ENCODE measurements at places on chromosomes 3 and 15.

- no peak for DNase-seq
Observed at GRCh38 chr3:62670351-62670750, 204.9 kb downstream of the CADPS start.

DNA sequence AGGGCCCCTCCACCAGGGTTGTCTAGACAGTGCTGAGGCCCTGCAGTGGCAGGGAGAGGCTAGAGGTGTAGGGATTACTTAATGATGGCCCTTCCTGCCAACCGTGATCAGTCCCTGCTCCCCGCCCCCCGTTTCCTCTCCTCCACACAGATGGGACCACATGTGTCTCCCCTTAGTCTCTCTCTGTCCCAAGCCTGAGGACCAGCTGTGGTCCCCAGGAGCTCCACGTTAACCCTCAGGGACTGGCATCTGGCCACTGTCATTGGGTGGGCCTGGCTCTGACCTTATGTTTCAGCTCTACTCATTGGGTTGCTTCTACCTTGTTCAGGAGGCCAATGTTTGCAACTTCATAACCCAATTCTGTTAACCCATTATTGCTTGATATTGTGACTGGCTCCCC, 6.0 kb upstream of the ALPK3 start:
- no peak for DNase-seq

DNA sequence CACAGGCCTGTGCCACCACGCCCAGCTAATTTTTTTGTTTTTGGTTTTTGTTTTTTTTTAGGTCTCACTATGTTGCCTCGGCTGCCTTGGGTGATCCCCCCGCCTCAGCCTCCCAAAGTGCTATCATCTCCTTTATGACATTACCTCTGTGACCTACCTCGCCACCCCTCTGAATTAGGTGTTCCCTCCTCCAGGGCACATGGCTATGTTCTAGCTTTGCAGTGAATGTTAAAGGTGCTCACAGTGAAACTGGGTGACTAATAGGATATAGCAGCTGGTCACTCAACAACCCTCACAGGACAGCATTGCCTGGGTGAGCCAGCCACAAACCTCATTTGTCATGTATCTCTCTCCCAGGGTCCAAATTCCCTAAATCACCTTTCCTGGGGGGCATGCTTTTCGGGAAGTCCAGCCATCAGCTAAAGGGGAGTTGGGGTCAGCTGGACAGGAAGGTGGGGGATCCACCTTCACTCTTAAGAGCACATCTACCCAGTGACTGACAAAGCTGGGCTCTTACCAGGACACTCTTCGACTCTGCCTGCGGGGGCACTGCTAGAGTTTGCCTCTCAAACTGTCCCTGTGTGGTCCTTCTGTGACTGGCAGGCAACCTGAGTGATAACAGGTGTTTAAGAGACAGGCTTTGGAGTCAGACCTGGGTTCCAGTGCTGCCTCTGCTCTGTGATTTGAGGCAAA, 1.6 kb upstream of the TTLL3 start:
- peak; percentile 42 for DNase-seq

DNA sequence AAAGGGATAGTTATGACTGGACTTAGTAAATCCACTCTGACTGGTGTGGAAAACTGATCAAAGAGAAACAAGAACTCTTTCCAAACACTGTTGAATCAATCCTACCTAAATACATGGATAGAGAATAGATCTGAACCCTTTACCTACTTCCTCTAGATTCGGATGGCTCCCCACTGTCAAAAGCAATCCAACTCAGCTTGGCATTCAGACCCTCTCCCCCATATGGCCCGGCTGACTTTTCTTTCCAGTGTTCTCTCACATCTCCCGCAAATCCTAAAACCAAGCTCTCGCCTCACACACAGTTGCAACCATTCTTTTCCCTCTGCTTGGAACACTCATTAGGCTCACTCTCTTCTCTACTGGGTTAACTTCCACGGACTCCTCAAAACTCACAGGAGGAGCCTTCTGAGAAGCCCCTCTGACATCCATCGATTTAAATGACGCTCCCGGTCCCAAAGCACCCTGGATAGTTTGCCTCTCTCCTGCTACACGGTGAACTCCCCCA, 639 bp downstream of the SPICE1 start:
- DNase-seq: no peak

DNA sequence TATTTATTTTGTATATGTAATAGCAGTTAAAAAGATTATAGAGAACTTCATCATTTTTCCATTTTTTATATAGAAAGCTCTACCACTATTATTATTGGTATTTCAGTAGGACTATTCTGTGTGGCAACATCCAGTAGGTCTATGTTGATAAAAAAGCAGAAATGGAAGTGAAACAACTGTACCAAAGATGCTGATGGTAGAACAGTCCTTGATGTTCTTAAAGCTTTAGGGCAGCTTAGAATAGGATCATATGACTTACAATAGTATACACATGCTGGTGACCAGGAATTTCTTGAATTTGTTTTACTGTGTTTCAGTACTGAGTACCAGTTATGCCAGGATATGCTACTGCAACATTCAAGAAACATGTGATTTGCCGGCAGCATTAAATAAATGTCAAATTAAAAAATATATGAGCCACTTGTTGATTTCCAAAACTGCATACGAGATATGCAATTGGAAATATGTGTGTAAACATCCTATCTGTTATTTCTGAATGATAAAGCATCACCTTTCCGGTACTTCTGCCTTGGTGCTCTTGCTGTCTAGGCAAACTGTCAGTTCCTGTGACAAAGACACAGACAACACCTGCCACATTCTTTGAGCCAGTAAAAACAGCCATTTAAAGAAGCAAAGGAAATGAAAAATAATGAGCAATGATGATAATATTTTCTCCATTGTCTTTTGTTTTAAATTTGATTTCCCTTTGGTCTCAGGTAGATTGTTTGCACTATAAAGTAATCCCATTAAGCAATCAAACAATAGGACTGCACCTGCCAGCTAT, 649.2 kb downstream of the ZPLD1 start:
- DNase-seq: no peak

DNA sequence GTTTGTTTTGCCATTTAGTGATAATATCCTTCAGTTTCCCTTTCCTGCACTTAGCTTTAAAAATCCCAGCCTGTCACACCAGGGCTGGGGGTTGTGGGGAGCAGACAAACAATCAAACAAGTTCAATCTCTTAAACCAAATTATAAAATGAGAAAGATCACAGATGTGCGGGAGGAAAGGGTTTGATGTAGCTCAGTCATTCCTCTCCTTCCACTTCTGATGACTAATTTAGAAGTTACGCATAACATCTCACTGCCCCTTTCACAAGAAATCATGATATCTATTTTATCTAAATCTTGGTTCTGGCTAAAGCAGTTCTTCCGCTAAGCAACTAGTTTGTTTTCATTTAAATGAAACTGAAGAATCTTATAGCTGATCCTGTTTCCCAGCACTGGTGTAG, 34.1 kb upstream of the ATG7 start:
- DNase-seq: peak; percentile 36

- no peak for DNase-seq
Observed at GRCh38 chr15:52649686-52650085, 29.5 kb downstream of the ATOSA start.

- no peak for DNase-seq
Observed at GRCh38 chr3:47120138-47120537, 43.8 kb downstream of the SETD2 start.

GRCh38 chr3:168865022-168865551, 769.4 kb upstream of the GOLIM4 start:
- DNase-seq: no peak

DNA sequence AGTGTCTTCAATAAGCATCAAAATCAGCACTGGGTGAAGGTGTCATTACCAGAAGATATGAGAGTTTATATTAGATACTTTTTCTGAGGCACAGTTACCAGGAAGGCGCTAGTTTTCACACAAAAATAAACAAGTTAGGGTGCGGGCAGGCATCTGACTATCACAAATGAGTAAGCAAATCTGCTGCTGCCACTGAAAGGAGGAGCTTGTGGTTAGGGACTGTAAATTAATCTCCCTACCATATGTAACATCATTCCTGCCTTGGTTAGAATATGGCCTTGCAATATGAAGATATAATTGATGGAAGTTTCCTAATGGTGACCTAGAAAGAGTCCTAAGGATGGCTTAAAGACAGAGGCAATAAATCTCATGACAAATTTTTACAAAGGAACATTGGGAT, 19.5 kb upstream of the EID1 start:
- DNase-seq: no peak

GRCh38 chr3:32989171-32989570, 37.7 kb downstream of the CCR4 start:
- DNase-seq: no peak

- no peak for DNase-seq
Observed at GRCh38 chr3:169583269-169583668, 80.2 kb downstream of the MECOM start.

GRCh38 chr3:181700168-181701087, 11.3 kb upstream of the SOX2 start:
- DNase-seq: peak; percentile 46

DNA sequence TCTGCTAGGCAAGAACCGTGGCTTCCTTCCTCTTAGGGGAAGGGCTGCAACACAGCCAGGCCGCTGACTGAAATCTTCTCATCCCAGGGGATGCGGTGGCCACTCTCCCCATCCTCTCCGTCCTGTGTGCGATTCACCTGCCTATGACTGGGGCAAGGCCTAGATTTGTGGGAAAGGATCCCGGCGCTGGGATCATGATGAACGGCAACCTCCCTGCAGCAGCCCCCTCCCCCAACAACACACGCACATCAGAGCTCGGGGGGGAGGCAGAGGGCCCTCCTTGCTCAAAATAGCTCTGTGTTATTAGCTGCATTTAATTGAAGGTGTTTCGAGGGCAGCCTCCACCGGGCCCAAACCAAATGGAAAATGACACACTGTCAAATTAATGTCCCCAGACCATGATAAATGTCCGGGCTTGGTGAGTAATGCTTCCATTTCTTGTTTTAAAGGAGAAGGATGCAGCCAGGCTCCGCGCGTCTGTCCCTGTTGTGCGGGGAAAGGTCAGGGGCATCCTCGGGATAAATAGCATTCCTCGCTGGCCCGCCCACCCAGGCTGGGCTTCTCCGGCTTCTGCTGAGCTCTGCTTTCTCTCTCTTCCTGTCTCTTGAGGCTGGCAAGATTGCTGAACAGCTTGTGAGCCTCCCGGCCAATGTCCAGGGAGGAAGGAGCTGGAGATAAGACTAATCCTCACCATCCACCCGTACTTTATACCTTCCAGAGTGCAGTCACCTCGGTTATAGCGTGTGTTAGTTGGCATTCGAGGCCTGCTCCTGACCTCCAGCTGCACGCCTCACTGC, 56.4 kb upstream of the TLE3 start:
- DNase-seq: no peak

- no peak for DNase-seq
Observed at GRCh38 chr15:82647835-82648256, 683 bp upstream of the CPEB1 start.

- no peak for DNase-seq
Observed at GRCh38 chr3:89859757-89860156, 752.3 kb downstream of the EPHA3 start.

DNA sequence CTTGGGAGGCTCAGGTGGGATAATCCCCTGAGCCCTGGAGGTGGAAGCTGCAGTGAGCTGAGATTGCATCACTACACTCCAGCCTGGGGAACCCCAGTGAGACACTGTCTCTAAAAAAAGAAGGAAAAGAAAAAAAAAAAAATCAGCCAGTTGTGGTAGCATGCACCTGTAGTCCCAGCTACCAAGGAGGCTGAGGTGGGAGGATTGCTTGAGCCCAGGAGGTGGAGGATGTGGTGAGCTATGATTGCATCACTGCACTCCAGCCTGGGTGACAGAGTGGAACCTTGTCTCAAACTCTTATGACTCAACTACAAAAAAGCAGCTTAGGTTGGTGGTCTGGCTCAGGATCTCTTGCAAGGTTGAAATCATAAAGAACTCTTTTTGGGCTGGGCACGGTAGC, 19.3 kb upstream of the GPX1 start:
- DNase-seq: peak; percentile 47

- no peak for DNase-seq
Observed at GRCh38 chr3:147373301-147373700, 33.0 kb downstream of the ZIC4 start.

DNA sequence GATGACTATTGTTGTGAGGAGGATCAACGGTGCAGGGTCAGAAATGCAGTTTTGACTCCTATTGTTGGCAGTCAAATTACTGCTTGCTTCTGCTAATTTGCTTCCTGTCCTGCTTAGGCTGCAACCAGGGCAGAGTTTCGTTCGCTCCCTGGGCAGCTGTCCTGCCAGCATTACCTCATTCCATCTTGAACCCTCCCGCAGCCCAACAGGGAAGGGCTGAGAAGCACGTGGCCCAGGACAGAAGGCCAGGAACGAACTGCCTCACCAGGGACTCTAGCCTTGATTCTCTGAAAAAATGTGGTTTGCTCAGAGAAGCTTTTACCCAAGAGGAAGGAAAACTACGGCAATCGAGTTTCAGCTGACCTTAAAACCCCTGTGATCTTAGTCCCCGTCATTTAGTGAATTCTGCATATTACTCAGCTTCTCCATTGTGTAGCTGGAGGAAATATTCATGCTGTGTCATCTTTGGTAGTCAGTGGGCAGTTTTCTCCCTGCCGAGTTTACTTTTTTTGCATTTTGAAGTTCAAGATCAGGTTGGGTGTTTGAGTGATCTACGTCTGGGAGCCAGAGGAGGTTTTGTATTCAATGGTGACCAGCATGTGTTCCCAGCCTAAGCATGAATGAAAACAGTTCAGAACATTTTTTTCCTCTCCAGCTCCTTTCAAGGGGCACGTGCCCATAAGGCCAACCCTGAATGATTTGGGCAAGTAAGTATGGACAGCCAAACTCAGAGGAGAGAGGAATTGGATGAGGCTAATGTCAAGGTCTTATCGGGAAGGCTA, 23.0 kb downstream of the TLNRD1 start:
- DNase-seq: peak; percentile 71

DNA sequence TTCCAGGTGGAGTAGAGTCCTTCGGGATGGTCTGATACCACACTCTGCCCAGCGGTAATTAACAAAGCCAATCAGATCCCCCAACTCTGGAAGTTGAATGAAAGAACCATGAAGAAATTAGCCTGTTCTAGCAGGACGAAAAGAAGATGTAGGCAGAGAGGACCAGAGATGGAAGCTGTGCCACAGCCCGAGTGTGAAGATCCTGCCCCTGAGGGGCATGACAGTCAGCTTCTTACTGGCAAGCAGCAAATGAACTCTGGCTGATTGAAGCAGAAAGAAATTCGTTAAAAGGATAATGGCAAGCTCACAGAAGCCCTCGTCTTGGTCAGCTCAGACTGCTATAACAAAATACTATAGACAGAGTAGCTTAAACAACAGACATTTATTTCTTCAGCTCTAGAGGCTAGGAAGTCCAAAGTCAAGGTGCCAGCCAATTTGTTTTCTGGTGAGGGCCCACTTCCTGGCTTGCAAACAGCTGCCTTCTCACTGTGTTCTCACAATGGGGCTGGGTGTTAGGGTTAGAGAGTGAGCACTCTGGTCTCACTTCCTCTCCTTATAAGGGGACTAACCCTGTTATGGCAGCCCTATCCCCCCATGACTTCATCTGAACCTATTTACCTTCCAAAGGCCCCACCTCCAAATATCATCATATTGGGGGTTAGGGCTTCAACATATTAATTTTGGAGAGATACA, 307.1 kb downstream of the VPS13C start:
- no peak for DNase-seq

DNA sequence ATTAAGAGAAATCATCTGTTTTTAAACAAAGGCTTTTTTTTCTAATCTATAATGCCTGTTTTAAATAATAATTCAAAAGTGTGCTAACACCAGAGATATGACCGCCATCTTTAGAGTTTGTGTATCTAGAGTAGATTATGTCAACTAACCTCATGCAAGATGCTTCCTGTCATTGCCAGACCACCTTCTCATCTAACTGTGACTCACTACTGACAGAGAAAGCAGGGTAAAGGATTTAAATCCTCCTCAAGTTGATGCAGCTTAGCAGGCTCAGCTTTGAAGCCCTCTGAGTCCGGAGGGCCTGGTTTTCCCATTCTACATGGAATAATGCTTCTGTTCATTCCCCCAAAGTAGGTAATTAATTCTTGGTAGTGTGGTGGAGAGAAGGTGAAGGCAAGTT, 108.5 kb downstream of the ECT2 start:
- DNase-seq: no peak
